Trophoblast cell (in vitro differentiated cells and primary cell): ENCODE measurements at places on chromosomes 4 and X.

DNA sequence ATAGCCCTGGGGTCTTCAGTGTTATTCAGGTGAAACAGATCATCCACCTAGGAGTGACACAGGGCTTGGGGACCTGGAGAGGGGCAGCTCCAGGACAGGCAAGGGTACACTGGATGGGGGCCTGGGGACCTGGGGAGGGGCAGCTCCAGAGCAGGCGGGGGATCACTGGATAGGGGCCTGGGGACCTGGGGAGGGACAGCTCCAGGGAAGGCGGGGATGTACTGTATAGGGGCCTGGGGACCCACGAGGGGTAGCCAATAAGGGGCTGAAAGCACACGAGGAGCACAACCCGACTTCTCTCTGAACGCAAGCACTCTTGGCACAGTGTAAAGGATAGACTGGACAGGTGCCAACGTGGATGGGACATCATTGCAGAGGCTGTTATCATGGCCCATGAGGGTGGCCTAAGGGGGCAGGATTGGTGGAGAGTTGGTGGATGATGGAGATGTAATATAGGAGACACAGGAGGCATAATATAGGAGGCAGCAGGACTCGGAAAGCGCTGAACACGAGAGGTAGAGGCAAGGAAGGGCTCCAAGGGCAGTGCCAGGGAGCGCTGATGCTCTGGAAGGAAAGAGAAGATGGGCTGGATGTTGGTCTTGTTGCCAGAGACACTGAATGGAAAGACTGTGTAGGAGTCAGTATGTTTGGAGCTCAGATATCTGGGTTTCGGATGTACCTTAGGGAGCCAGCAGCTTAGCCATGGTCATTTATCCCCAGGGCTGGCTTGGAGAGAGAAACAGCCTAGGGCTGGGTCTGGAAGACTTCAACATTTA is 37.9 kb upstream of the FGFBP2 start:
- DNase-seq = no peak

DNA sequence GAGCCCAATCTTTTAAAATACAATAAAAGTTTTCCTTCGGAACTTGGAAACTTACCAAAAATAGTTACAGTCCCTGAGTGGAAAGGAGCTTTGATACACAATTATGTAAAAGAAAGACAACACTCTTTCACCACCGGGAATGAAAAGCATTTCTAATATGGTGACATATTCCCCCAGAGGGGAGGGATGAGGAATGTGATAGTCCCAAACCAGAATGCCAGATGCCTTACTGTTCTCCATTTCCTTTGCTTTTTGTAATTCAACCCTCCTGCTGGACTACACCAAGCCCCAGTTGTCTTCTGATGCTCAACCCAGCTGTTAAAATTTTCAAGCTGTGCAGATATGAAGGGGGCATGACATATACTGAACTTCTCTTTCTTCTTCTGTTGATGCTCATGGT is 4.1 kb downstream of the PRIMPOL start:
- DNase-seq = peak; percentile 70

GRCh38 chr4:176001151-176002006 is 64.3 kb upstream of the WDR17 start:
- DNase-seq = no peak

DNA sequence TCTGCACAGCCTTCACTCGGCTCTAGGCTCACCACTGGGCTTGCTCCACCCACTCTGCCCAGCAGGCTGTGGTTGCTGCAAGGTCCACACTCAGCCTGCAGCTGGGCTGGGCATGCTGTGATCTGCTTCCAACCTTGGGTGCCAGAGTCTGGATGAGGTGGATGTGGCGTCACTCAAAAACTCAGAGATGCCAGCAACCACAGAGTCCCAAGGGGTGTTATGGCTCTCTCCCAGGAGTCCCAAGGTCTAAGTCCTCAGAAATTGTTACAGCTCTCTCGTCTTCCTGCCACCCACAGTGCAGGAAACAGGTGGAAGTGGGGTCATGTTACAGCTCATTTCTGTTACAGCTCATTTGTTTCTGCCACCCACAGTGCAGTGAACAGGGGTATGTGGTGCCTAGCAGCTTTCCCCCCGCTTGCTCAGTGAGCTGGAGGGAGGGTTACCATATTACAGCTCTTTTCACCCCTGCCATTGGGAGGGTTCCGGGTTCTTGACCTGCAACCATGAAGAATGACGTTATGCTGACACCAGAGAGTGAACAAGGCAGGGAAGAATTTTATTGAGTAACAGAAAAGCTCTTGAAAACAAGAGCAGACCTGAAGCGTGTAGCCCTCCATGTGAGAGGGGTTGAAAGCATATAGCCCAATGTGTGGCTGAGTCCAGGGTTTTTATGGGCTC is 893.9 kb downstream of the PCDH7 start:
- no peak for DNase-seq

DNA sequence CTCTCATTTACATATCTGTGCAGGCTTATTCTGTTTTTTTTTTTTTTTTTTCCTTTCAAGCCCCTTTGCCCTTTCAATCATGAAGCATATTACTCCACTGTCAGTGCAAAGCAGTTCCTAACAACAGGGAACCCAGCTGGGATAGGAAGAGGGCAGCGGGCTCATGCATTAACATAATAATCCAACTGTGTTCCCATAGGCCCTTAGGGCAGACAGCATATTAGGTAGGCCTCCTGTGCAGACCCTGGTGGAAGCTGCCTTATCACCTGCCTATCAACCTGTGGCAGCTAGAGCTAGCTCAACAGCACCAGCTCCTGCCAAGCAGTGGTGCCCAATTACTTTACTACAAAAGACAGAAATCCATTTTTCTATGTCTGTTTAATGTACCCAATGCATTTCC is 49.3 kb downstream of the SLC10A7 start:
- no peak for DNase-seq

- DNase-seq = no peak
Measured at GRCh38 chrX:1477801-1478458, 25.2 kb upstream of the ASMTL start.

GRCh38 chr4:3337357-3337732 is 44.5 kb downstream of the RGS12 start:
- DNase-seq = no peak

GRCh38 chr4:152246659-152247058 is 289.2 kb downstream of the FBXW7 start:
- no peak for DNase-seq

DNA sequence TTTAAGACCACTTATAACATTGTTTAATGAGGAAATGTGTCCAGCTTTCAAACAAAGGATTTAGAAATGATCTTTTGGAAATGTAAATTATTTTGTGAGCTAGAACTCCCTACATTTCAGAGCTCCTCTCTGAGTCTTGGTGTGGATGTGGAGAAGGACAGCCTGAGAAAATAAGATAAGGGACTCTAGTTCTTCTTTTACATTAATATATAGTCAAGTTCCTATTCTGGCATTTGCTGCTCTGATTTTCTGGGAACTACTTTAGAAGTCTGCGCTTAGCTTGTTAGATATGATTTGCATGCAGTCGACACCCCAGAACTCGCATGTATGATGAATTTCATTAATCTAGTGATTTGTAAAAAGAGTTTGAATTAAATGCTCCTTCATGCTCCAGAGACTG is 45.5 kb downstream of the TSPAN7 start:
- DNase-seq = no peak

DNA sequence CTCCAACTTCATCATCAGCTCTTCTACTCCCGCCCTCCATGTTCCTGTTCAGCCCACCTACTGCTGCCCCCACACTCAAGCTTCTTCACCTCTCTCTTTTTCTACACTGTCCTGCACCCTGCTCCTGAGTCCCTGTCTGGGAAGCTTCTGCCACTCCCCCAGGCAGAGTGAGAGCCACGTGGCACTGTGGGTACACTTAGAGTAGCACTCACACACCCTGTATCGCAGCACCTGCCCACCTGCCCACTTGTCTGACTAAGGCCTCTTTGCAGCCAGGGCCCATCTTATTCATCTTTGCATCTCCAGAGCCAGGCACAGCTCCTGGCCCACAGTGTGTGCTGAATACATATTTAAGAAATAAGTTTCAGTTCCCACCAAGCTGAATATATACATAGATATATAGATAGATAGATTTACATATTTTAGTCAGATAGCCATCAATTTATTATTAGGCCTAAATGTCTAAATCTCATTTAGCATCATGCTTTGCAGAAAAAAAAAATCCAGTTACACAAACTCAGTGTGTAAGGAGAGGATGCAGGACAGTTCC is 24.9 kb downstream of the CCDC149 start:
- DNase-seq = no peak

DNA sequence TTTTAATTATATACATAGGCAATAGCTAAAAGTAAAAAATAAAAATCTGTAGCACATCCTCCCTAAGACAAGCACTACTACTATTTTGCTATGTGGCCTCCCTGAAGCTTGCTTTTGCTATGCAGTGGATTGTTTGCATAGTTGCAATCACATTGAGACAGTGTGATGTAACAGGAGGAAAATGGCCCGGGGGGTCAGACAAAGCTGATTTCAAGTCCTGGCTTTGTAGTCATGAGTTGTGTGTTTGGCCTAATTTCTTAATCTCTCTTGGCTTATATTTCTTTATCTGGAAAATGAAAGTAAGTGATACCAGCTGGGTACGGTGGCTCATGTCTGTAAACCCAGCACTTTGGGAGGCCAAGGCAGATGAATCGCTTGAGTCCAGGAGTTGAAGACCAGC is 166.6 kb downstream of the LHFPL1 start:
- peak; percentile 90 for DNase-seq

GRCh38 chrX:153564047-153564606 is 34.8 kb downstream of the CCNQ start:
- peak; percentile 59 for DNase-seq

- no peak for DNase-seq
Measured at GRCh38 chr4:36197501-36197900, 46.8 kb downstream of the ARAP2 start.

GRCh38 chr4:174808836-174809235 is 20.2 kb downstream of the GLRA3 start:
- peak; percentile 22 for DNase-seq

DNA sequence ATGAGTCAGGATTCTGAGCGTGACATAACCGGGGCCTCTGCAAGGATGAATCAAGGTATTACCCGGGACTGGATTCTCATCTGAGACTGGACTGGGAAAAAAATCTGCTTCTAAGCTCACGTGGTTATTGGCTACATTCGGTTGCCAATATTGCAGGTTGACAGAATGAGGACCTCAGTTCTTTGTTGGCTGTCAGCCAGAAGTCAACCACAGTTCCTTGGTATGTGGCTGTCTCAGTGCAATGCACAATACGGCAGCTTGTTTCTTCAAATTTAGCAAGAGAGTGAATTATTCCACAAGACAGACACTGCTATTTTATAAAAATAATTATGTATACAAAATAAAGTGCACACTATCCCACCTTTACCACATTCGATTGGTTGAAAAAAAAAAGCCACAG is 424.2 kb downstream of the KLHL4 start:
- no peak for DNase-seq

DNA sequence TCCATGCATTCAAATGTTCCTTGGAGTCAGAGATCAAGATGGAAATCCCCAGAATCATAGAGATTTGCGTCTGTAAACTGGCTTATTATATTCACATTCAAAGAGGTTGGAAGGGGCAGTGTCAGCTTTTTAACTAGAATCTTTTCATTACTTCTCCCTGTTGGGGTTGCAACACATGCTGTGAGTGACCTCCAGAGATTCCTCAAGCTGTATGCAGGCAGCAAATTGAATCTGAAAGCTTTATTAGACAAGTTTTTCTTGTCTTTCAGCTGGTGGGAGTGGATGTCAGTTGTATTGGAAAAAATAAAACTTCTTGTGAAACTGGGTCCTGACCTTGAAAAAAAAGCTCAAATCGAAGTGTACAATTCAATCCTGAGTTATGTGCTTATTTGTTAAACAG is 736.5 kb upstream of the FTHL17 start:
- DNase-seq = no peak

GRCh38 chr4:172517391-172517790 is 651.2 kb upstream of the GALNT7 start:
- no peak for DNase-seq

- no peak for DNase-seq
Measured at GRCh38 chr4:6308899-6309643, 39.4 kb downstream of the WFS1 start.
